ENCODE measurements at places on chromosomes 2 and 18.
A peak's percentile ranks its signal among the peaks of the same experiment; 100 is the strongest.

GRCh38 chr2:46836295-46837111 lies 79.1 kb downstream of the MCFD2 start:
- DNase-seq, result no peak

- peak; percentile 63 for DNase-seq
These were observed 84.1 kb downstream of the ALPK2 start for GRCh38 chr18:58544616-58545337.

DNA sequence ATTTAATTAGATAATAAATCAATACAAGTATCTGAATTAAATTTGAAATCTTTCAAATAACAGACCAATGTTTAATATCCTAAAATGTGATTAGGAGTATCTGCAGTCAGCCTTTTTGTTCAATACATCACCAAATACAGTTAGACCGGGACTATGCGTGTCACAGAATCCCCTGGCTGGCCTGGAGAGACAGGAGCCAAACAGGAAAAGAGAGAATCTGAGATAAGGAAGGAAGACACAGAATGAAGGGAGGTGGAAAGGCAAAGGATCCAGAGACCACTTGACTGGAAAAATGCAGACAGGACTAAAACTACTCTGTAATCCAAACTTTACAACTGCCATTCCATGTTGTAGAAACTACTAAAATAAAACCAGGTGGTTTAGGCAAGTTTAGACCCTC lies 66.3 kb downstream of the SIGLEC15 start:
- DNase-seq, result no peak

GRCh38 chr2:167198009-167198408 lies 309.7 kb downstream of the XIRP2 start:
- peak; percentile 11 for DNase-seq

- no peak for DNase-seq
These were observed 233.7 kb upstream of the SMAD2 start for GRCh38 chr18:48164116-48164515.

GRCh38 chr18:70273021-70273420 lies 15.8 kb upstream of the SOCS6 start:
- no peak for DNase-seq

- no peak for DNase-seq
These were observed 25.5 kb downstream of the CHST10 start for GRCh38 chr2:100391735-100392515.

- DNase-seq, result peak; percentile 73
These were observed 37.0 kb downstream of the TGFA start for GRCh38 chr2:70516596-70516995.

DNA sequence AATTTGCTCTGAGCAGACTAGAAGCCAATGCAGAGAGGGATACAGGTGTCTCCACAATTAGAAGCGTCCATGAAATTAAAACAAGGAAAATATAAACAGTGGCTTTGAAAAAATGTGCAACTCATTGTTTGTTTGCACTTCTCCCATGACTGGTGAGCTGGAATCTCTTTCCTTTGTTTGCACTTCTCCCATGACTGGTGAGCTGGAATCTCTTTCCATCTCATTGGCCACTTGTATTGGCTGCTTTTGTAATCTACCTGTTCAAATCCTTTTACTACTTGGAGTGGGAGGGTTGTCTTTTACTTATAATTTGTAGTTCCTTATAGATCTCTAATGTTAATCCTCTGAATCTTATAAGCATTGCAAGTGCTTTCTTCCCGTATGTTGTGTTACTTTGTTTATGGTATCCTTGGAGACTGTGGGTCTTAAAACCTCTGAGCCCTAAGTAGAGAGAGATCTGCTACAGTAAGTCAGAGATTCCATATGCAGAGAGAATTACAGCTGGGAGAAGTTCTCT lies 94.1 kb downstream of the RTN4 start:
- no peak for DNase-seq

GRCh38 chr2:118044854-118045253 lies 31.0 kb upstream of the CCDC93 start:
- DNase-seq, result no peak

DNA sequence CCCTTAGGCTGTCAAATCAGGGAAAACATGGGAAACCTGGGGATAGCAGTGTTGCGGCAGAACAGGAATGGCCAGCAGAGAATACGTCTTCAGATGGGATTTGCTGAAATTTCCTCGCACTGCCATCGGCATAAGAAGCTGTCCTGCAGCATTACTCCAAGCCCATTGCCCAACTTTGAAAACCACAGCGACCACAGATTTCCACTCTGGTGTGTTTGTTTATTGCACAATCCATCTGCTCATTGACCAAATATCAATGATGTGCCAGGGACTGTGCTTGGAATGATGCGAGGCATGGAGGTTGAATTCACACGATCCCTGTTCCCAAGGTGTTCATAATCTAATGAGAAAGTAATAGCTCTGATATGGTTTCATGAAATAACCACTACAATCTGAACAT lies 383.3 kb upstream of the MYT1L start:
- peak; percentile 41 for DNase-seq

- DNase-seq, result no peak
These were observed 728.8 kb upstream of the DDX18 start for GRCh38 chr2:117085737-117086136.

DNA sequence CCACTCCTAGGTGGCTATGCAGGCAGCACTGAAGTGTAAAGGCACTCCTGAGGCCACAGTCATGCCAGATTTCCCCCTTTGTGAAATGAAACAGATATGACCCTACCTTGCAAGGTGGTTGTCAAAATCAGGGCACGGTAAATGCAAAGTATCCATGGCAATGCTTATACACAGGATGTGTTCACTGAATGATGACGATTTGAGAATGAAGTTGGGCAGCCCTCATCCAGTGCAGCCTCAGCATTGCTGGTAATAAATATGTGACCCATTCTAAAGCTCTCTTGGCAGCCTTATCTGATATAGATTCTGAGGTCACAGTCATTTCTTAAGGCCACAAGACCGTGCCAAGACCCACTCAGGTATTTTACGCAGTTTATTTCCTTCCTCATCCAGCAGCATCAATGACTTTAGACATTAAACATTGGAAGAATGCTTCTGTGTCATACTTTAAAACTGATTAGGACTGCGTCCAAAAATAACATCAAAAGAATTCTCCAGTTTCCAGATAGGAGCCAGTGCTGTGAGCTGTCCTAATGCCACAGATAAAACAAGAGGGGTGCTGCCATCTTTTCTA lies 125.5 kb upstream of the SERTAD2 start:
- no peak for DNase-seq

DNA sequence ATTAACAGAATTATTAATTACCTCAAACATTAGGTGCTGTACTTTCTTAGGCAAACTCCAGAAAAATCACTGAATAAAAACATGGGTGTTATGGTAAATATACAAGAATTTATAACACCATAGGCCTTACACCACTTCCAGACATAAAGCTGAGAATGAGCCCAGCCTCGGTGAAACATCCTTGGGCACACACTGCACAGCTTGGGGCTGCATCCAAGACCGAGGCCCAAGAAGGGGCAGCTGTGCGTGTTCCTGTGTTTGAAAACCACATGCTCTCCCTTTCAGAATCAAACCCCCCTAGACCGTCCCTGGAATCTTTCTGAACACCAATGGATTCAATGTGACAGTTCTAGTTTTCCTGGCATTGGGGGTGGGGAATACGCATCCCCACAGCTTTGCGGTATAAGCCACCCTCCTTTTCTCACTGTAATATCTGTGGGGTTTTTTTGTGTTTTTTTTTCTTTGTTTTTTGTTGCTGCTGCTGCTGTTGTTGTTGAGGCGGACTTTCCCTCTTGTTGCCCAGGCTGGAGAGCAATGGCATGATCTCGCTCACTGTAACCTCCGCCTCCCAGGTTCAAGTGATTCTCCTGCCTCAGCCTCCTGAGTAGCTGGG lies 12.9 kb downstream of the ERFE start:
- no peak for DNase-seq

DNA sequence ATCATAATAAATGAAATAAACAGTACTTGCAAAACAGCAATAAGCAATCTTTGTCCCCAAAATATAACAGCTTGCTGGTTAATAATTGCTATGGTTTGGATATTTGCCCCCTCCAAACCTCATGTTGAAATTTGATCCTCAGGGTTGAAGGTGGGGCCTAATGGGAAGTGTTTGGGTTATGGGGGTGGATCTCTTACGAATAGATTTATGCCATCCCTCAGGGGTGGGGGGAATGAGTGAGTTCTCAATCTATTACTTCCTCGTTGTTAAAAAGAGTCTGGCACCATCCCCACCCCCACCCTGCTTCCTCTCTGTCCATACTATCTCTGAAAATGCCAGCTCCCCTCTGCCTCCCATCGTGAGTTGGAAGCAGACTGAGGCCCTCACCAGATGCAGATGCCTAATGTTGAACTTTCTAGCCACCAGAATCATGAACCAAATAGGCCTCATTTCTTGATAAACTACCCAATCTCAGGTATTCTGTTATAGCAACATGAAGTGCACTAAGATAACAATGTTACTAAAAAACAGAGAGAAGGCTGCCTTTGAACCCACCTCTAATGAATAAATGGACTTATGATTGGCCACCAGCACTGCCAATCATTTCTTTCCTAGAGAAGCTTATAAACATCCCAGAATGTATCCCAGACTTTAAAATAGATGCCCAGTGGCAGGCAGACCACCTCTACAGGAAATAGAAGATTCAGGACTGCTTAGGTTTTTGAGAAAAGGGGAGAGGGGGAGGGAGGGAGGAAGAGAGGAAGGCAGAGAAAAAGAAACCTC lies 90.1 kb downstream of the ALPK2 start:
- DNase-seq, result peak; percentile 77

DNA sequence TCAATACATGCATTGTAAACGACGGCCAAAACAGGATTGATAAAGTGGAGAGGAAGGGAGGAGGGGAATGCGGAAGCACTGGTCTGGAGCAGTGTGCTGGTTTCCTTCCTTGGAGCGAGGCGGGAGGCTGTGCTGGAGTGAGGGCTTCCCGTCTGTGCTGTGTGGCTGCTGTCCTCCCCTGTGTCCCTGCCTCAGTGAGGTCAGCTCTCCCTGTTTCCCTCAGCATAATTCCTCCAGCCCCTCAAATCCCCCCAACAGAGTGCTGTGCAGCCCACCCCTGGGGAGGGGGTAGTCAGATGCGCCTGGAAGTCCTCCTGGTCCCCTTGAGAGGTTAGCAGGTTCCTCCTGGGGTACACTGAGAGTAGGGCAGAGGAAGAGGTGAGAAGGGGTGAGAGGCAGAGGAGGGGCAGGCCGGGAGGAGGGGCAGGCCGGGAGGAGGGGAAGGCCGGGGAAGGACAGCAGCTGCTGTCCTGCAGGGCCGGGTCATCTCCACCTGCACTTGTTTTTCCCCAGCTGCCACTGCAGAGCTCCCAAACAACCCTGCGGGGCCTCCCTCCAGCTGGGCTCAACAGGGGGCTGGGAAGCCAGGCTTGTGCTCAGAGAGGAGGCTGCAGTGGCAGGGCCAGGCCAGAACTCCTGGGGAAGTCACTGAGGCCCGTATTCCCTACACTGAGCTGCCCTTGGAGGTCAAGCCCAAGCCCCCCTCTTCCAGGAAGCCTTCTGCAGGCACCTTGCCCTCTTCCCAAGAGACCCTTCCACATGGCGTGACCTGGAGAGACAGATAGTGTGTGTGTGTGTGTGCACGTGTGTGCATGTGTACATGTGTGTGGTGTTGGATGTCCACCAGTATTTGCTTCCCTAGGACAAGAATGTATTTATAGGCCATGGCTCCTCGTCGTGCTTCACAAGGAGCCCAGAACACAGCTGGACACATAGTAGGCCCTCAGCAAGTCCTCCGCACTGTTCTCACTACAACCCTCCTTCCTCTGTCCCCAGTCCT lies 13.2 kb upstream of the ATP6V1B1 start:
- DNase-seq, result no peak

DNA sequence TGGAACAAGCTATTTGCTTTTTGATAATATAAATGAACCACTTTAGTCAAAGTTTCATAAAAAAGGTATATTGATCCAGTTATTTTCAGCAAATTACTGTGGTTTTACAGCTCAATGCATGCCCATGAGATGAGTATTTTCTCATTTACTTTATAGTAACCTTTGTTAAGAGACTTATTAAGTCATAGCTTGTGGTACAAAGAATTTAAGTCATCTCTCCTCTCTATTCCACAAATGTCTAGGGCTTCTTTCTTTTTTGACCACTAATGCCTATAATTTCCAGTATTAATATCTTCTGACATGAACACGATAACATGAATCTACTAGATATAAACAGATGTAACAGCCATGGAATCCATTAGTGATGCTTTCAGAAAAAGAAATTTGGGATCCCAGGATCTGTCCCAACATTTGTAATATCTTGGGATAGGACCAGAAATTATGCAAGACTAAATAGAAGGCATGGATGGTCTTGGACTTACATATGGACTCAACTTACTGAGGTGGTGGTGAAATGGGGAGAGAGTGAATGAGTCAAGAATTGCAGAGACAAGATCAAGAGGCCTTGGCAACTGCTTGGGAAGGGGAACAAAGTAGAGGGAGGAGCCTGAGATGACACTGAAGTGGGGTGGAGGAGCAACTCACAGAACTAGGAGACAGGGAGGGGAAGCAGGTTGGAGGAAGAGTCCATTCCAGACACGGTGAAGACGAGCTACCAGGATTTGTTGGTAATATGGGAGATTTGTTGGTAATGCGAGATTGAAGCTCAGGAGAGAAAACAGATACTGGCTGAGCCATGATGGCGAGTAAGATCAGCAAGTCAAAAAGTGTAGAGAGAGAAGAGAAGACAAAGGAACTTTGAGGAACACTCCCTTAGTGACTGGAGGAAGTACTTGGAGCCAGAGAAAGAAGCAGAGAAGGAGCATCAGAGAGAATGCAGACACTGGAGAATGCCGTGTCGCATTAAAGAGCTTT lies 42.4 kb upstream of the KDM3A start:
- DNase-seq, result peak; percentile 41

- DNase-seq, result peak; percentile 51
These were observed at the start of gene ATP8B1 for GRCh38 chr18:57803103-57803969. Gene ATP8B1, minus strand, starts transcription at chr18:57803315. Its CDS starts 71,508 bp downstream, at chr18:57731807.

- DNase-seq, result peak; percentile 16
These were observed 27.0 kb upstream of the NFATC1 start for GRCh38 chr18:79368681-79369080.

DNA sequence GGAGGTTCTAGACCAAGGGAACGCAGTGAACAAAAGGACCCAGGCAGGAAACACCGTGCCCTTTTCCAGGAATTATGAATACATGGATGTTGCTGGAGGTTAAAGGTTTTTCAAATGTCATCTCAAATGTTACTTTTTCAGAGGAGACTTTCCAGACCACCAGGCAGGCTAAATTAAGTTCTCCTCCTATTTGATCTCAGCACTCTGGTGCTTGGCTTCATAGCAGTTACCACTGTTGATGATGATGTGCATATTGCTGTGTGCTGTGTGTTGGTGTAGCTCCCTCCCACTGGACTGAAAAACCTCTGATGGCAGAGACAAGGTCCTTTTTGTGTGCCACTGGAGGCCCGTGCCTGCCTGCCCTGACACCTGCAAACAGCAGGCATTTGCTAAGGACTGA lies 137.3 kb upstream of the PTPRM start:
- DNase-seq, result no peak

DNA sequence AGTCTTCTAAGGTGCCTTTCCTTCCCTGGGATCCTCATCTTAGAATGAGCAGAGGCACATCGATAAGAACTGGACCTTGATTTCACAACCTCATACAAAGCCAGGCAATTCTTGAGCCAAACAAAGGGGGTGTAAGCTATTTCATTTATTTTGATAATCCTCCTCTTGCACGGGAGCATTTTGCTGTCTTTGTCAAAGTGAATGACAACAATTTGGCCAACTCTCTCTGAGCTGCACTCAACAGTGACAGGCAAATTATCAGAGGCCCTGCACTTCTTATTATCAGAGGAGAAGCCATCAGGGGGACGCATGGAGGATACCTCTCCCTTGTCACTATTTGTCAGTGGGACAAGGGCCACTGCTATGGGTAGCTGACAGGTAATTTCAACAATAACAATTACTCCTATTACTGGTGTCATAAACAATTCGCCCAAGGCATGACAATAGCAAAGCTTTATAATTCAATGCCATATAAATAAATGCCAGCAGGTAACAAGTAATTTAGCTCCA lies 260.4 kb downstream of the MEIS1 start:
- DNase-seq, result no peak

GRCh38 chr2:175253871-175254270 lies 72.4 kb upstream of the ATP5MC3 start:
- DNase-seq, result no peak
